K562 (cell line): ENCODE measurements at places on chromosomes 7 and 10. TPM values are rescaled to one million over a fixed set of nuclear protein-coding genes. Genes with fewer than 3 reads are reported as not detected.

DNA sequence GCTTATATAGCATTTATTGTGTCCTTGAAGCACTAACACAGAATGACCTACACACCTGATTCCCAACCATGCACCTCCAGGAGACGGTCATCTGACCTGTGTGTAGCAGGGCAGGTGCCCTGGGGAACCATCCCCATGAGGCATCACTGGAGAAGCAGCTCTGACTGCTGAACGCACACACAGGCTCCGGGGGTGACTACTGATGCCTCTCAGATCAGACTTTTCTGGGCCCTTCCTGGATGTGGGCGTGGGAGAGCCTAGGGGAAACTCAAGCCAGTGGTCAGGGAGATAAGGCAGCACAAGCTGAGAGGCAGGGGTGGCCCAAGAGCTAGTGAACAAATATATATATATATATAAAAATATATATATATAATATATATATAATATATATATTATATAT lies 37.6 kb downstream of the CPXM2 start:
- H3K36me3 ChIP-seq: no peaks in the 10 kb centered on the region
- H3K27me3 ChIP-seq: no peaks in the 10 kb centered on the region
- no peaks in the 10 kb centered on the region; the same call in 1 of the 2 replicates for H3K4me1 ChIP-seq
- DNase-seq: peak; percentile 36

GRCh38 chr7:140646931-140647647 lies 6.5 kb upstream of the DENND2A start:
- peak; percentile 78 for DNase-seq
- no peak overlapping the region for H3K27ac ChIP-seq
- no peak overlapping the region for H3K4me3 ChIP-seq
- H3K4me1 ChIP-seq: no peaks in the 10 kb centered on the region
- no peaks in the 10 kb centered on the region for H3K36me3 ChIP-seq

- peaks cover 6% of the 10 kb centered on the region for H3K4me1 ChIP-seq
- DNase-seq: no peak
- H3K36me3 ChIP-seq: peaks cover 42% of the 10 kb centered on the region; the same call in 2 of the 3 replicates
- peak overlapping the region; percentile 48; the same call in 1 of the 3 replicates for H3K27ac ChIP-seq
- H3K4me3 ChIP-seq: no peak overlapping the region
- no peaks in the 10 kb centered on the region for H3K27me3 ChIP-seq
These were observed 79.4 kb downstream of the CTBP2 start for GRCh38 chr10:125080984-125081383.

GRCh38 chr7:115976651-115977050 lies 53.9 kb downstream of the TFEC start:
- no peak overlapping the region for H3K4me3 ChIP-seq
- no peaks in the 10 kb centered on the region for H3K36me3 ChIP-seq
- H3K27ac ChIP-seq: no peak overlapping the region
- no peaks in the 10 kb centered on the region for H3K4me1 ChIP-seq
- no peaks in the 10 kb centered on the region for H3K27me3 ChIP-seq

DNA sequence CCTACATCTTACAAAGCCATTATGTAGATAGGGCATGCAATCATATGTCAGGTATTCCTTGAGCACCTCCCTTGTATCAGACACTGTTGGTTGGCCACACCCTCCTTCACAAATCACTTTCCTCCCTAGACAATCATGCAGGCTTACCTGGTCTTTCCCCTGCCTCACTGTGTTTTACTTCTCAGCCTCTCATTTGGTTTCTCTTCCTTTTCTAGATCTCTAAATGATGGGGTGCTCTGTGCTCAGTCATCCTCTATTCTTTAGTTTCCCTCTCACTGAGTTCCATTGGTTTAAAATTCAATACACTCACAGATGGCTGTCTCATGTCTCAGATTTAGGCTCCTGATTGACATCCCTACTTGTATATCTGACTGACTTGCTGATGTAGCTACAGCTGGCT lies 31.4 kb downstream of the ANK3 start:
- H3K27ac ChIP-seq: no peak overlapping the region
- no peaks in the 10 kb centered on the region for H3K27me3 ChIP-seq
- H3K36me3 ChIP-seq: no peaks in the 10 kb centered on the region
- no peak for DNase-seq
- no peak overlapping the region for H3K4me3 ChIP-seq

CFAP43 gene
- 0.16 and 0.20 TPM in 2 replicates for total RNA-seq

PKD1L1 gene
- total RNA-seq: 0.02 TPM in 1 of 2 replicates, not detected in the other

DNA sequence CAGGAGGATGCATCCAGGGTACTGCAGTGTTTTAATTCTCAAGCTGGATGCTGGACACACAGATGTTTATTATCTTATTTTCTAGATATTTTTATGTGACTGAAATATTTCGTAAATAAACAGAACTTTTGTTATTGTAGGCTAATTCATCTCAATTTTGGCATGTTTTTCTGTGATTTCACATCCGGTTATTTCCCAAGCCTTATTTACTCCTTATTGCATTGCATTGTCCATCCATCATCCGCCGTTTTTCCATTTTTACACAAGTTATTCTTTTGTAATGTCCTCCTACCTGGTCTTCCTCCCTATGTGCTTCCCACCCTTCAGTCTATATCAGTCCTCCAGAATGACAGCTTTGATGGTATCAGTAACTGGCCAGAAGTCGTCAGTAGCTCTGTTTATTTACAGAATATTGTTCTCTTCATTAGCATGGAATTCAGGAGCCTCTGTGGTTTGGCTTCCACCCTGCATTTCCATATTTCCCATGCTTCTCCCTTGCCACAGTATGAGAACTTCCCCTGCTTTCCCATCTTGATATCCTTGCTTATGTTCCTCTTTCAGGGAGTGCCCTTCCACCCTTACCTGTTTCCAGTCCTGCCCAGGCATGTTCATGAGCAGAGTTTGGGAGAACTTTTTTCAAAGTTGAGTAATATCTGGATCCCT lies 16.1 kb downstream of the GNAI1 start:
- no peak overlapping the region for H3K4me3 ChIP-seq
- H3K4me1 ChIP-seq: no peaks in the 10 kb centered on the region
